NCI-H1048 (cell line): ENCODE measurements at places on chromosomes 1 and 21.

GRCh38 chr1:61708953-61709907 is 15.7 kb downstream of the TM2D1 start:
- no peak for DNase-seq

DNA sequence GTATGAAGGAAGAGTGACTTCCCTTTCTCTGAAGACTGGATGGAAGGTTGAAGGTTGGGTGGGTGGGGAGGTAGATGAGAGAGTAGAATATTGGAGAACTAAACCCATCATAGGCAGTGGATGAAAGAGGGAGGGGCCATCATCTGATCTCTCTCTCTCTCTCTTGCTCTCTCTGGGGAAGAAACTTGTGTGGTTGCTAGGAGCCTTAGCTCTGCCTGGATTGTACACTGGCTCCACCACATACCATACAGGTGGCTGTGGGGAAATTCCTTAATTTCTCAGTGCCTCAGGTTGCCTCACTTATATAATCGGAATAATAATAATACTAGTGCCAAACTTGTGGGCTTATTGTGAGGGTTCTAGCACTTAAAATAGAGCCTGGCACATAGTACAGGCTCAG is 9.5 kb downstream of the XCL1 start:
- no peak for DNase-seq

DNA sequence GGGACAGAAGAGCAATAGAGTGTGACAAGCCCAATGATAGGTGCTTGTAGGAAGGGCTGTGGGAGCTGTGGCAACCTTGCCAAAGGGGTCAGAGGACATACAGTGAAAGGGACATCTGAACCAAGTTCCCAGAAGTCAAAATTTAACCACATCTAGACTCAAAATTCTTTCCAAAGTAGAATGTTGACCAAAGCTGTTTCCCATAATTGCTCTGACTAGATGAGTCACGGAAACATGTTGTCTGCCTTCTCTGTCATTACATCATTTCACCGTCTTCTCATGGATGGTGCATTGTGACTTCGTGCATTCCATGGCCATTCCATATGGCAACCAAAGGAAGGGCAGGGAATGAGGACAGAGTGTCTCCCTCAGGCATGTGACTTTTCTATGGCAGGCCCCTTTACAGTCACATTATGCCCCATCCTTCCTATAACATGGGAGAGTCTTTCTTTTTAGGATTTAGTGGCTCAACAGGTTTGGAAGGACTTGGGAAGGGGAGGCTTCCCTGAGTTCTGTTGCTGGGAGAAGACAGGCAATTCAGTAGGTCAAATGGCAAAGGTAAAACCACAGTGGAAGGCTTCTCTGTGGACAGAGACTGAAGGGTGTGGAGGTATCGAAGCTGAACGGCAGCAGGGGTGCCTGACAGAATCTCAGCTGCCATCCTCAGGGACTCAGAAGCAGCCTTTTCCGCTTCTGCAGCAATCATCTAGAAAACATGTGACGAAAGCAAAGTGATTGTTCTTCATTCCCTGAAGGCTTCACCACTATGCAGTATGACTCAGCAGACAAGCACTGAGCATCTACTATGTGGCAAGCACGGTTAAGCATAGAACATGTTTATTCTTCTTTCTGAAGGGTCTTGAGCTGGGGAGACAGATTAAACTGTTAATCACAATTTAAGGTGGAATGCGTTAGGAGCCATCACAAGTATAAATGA is 24.7 kb downstream of the NPHS2 start:
- no peak for DNase-seq

DNA sequence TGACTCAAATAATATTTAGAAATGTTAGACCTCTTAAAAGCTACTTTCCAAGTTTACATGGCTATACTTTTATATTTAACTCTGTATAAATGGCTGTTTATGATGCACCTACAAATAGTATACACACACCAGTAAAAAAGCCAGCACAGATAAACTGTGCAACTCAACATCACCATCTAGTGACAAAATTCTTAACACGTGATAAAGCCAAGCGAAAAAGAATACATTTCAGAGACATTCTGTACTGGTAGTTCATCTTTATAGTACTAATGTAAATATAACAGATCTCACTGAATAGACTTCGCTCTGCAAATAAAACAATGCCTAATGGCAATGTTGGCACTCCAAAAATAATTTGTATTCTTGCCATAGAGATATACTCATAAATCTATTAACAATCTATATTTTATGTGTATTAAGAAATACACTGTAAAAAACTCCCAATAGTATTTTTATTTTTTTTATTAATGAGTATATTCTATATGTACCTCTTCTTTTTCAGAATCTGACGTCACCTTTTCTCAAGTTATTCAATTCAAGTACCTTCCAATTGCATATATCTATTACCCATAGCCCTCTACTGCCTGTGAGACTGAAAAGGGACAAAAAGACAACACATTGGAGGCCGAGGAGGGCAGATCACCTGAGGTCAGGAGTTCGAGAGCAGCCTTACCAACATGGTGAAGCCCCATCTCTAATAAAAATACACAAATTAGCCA is 100.2 kb downstream of the DPYD start:
- DNase-seq = no peak

DNA sequence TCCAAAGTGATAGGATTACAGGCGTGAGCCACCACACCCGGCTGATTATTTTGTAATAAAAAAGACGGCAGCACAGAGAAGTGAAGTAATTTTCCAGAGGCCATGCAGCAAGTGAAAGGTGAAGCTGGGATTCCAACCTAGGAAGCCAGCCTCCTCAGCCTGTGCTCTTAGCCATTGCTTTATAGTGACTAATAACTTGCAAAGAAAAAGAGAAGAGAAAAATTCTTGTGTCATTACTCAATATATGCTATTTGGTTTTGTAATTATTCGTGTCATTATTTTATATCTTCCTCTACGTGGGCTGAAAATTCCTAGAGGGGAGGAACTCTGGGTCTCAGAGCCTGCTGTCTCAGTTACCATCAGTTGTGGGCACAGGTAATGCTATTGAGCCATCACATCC is 1.6 kb upstream of the IER5 start:
- DNase-seq = no peak
